ENCODE measurements at places on chromosomes 4 and X.
A peak's percentile ranks its signal among the peaks of the same experiment; 100 is the strongest.

- DNase-seq = no peak
Observed at GRCh38 chrX:63475200-63475599, 124.1 kb upstream of the SPIN4 start.

GRCh38 chr4:101127176-101127790 lies 220.0 kb downstream of the PPP3CA start:
- DNase-seq = no peak

DNA sequence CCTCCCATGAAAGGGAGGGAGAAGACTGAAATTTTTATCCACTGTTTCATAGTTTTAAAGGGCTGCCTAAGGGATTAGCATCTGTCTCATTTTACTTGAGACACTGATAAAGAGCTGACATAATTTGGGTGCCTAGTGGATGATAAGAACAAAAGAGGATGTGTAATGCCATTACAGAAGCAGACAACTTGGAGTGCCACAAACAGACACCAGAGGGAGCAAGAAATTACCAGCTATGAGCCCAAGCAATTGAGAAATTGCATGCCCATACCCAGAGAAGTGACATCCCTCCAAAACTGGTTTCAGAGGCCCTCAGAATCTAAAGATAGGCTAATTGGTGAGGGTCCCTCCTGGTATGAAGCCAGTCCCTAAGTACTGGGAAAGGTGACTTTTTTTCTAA lies 38.5 kb upstream of the POU3F4 start:
- peak; percentile 16 for DNase-seq

GRCh38 chrX:28590396-28590795 lies 3.1 kb downstream of the IL1RAPL1 start:
- DNase-seq = no peak

DNA sequence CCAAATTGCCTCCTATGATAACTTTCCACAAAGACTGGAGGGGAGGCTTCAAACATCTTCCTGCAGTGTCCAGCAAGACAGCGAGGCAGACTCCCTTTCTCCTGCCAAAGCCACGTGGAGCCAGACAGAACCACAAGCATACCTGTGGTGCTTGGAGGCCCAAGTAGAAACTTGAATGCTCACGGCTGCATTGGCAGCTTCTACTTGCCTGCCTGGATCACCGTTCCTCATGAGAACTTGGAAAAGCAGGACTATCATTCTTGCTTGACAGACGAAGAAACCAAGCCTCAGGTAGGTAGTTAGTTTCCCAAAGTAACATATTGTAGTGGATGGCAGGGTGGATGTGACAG lies 216.3 kb upstream of the SFRP2 start:
- no peak for DNase-seq

GRCh38 chr4:164943192-164943591 lies 34.3 kb downstream of the TRIM61 start:
- no peak for DNase-seq

DNA sequence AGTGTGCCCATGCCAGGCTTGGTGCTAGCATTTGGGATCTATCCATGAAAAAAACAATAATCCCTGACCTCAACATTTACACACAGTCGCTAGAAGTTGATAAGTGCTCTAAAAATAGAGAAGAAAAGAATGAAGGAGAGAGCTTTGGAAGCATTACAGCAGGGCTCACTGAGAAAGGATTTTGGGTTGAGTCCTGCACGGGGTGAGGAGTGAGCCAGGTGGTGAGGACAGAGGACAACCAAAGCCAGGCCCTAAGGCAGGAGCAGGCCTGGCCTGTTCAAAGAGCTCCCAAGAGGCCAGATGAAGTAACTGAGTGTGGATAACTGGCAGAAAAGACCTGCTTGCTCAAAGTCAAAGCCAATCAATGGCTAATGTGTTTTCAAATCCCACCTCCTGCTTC lies 20.7 kb upstream of the PROM1 start:
- DNase-seq = no peak

DNA sequence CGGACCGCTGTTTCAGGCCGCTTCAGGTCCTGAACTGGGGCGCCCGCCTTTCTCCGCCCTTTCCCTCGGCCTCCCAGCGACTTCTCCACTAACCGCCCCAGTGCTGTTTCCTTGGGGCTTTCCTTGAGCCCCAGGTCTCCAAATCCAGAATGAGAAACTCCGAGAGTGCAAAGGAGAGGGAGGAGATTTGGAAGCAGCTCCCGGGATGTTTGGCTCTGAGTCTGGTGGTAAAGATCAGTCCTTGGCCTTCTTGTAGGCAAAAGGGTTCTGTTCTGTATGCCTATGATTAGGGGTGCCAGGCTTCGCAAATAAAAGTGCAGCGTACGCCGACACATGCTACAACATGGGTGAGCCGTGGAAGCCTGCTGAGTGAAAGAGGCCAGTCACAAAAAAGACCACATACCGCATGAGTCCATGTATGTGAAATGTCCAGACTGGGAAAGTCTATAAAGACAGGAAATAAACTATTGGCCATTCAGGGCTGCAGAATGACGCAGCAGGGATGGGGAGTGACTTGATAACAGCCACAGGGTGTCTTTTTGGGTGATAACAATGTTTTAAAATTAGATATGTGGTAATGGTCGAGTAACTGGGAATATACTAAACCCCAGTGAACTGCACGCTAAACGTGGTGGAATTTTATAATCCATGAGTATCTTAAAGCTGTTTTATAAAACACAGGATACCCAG lies 99.8 kb downstream of the TRAPPC11 start:
- no peak for DNase-seq

DNA sequence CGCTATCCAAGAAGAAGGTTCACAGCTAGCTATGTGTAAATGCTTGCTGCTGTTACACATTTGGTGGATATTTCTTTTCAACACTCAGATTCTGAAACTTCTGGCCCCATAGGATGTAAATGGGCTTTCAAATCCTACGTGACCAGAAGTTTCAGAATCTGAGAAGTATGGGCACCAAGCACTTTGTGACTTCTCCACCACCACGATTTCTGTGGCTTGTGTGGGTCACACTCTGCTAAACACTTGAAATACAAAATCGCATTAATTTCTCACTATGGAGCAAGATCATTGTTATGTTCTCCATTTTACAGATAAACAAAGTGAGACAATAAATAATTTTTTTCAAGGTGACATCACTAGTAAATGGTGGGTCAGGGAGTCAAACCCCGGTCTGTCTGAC lies 259.4 kb upstream of the JADE1 start:
- no peak for DNase-seq

DNA sequence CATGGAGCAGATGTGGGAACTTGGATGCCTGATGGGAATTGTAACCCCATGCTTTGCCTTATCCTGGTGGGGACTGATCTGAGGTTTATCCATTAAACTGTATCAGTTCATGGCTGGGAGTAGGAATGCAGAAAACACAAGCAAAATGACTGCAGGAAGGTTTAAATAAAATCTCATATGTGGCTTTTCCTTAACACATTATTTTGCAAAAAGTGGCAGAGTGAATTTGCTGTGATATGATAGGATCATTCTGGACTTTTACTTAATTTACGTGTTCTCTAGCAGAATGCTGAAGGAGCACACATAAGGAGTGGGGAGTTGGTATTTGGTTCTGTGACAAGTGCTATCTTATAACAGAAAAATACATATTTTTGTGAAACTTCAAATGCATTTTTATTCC lies 34.8 kb downstream of the REPS2 start:
- DNase-seq = no peak

DNA sequence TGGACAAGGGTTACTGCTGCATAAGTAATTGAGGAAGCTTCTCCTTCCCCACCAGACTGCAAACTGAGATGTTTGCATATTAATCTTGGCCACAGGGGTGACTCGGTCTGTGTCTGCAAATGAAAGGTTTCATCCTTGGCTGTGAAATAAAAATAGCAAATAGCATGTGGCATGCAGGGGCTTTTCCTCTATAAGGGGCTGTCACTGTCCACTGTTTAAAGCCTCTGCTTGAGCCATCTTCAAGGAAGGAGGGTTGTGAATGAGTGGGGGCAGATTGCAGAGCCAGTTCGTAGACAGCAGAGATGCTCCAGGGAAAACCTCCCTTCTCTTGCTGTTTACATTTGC lies 33.3 kb downstream of the TMSB4X start:
- no peak for DNase-seq

- DNase-seq = no peak
Observed at GRCh38 chr4:70746179-70746839, 24.5 kb downstream of the RUFY3 start.

DNA sequence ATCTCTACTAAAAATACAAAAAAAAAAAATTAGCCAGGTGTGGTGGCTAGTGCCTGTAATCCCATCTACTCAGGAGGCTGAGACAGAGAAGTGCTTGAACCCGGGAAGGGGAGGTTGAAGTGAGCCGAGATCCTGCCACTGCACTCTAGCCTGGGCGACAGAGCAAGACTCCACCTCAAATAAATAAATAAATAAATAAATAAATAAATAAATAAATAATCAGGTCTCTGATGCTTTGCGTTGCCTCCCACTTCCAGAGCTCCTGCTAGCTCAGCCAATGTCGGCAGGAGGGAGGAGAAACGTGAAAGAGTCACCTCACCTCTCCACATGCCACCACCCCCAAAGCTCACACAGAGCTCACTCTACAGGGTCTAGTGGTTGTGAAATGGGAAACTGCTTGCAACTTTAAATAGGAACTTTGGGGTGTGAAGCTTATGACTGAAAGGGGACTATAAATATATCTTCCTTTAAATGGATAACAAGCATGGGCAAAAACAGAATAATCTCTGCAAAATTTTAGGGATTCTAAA lies 7.9 kb downstream of the SMIM31 start:
- DNase-seq = no peak

DNA sequence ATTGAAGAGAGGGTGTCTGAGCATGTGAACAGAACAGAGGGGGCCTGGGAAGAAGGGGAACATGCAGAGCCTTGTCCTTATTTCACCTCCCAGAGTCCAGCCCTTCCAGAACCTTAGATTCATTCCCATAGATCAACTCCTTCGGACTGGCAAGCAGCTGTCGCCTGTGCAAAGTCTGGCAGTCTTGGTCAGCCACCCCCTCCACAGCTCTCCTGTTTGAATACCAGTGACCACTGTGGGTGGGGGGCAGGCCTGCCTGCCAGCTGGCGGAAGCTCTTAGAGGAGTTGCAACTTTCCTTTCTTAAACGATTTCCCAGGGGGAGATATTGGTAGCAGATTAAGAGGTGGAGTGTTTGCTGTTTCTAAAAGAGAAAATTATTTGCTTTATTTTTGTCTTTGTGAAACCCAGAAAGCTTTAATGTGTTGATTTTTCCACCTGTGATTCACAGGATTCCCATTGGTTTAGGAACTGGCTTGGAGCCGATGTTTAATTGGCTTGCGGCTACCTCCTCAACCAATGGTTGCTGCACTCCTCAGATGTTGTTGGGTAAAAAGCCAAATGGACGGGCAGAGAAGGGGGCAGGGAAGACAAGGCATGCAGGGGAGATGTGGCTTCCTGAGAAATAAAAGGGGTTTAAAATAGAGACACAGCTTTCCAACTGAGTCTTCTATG lies 62.2 kb upstream of the PRPS1 start:
- DNase-seq = no peak
